ENCODE measurements at places on chromosomes 2 and 18.

DNA sequence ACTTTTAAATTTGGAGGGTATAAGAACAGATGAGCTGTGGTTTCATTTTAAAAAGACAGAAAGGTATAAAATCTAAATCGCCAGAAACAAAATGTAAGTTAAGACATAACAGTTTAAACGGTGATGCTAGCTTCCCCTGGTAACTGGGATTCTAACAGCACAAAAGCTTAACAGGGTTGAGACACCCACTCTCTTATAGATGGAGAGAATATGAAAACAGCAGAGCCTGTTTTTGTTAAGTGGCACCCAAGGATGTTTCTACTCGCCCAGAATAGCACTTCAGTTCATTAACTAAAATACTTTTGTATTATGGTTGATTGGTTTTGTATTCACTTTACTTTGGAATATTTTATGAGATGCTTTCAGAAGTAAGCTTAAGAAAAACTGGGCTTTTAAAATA is 151.9 kb upstream of the RND3 start:
- no peak for DNase-seq

DNA sequence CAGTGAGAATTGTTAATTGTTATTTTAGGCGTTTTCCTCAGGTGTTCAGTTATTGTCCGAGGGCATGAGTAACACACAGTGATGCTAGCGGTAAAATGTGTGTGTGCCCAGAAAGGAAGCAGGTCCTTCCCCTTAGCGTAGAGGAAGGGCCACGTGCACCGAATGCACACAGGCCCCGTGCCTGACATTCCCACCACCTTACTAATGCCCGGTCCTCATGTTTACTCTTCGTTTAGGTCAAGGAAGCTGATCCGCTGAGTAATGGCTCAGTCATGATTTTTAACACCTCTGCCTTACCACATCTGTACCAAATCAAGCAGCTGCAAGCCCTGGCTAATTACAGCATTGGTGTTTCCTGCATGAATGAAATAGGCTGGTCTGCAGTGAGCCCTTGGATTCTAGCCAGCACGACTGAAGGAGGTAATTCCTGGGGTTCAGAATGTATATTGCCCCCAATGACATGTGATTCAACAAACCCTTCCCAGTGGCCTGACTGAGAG is 76.7 kb downstream of the MERTK start:
- DNase-seq: no peak

DNA sequence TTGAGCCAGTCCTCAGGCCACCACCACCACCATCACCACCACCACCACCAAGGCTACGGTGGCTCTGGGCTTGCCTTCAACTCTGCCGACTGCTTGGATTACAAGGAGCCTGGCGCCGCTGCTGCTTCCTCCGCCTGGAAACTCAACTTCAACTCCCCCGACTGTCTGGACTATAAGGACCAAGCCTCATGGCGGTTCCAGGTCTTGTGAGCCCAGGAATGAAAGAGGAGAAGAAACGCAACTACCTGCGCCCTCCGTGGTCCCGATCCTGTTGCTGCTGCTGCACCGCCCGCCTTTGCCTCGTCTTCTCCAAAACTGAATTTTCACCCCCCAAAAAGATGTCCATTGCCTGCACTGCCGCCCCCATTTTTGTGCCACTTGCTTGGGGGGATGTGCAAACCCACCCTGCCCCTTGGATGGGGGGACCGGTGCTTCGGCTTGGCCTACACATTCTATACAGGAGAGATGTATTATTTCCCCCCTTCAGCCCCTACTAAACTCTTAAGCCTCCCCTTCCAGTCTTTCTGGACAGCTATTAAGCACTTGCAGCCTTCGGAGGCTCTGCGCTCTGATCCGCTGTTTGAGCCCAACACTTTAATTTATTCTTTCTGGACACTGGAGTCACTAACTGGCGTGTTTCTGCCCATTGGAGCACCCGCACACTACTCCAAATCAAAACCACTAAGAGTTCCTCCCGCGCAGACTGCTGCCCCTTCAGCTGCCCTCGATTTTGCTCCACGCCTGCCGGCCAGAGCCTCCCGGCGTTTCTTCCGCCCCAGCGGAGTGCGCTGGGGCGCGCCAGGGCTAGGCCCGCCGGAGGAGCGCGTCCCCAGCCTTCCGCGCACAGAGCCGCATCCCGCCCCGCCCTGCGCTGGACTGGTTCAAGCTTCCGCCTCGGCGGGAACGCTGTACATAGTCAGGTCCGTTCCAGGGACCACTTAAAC is 5.7 kb downstream of the OTX1 start:
- peak; percentile 48 for DNase-seq

GRCh38 chr2:142944264-142944663 is 66.8 kb downstream of the KYNU start:
- no peak for DNase-seq

- no peak for DNase-seq
Observed at GRCh38 chr2:177291701-177292100, 27.2 kb upstream of the NFE2L2 start.

DNA sequence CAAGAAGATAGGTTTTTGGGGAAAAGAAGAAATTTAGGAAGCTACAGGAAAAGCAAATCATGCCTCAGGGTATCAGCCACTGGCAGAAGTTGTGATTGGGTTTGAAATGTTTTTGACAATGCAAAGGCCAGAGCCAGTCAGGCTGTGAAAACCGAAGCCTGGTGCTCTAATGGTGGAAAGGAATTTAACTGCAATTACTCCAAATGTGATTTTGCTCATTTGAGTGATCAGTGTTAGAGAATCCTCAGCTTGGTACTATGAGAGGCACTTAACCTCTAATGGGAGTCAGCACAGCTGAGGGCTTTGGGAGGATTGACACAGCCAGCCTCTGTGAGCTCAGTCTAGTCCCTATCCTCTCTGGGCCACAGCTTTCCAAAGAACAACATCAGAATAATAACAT is 176.5 kb downstream of the LRRTM1 start:
- DNase-seq: no peak

GRCh38 chr2:25758348-25758747 is 85.0 kb upstream of the DTNB start:
- DNase-seq: no peak

GRCh38 chr2:191839918-191840804 is 6.7 kb downstream of the CAVIN2 start:
- no peak for DNase-seq

- no peak for DNase-seq
Observed at GRCh38 chr2:75489721-75490120, 71.0 kb downstream of the EVA1A start.

DNA sequence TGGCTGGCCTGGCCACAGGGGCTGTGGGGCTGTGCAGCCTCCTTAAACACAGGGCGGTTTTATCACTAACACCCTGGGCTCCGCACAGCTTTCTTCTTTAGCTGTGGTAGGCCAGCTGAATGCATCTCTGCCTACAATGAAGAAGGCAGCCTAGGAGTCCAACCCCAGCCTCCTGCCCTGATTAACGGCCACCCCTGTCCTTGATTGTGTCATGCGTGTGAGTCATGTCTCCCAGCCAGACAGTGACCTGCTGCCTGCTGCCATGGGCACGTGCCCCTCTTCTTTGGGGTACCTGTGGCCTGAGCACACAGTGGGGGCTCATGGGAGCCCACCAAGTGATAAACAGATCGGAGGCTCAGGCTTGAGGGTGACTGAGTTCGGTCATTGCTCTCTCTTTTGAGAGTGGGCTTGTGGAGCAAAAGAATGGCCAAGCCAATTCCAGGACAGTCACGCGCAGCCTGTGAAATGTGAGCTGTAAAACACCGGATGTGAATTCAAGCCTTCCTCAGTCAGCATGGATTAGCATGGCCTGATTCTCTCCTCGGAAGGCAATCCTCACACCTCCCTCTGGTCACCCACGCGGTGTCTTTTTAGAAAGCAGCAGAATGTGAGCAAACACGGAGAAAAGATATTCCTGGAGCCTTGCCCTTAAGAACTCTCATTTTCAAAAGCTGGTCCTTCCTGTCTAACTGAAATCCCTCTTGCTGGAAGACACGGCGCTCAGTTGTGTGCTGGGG is 144.1 kb downstream of the CELF4 start:
- DNase-seq: no peak

Data from GM19239 (cell line).